ENCODE measurements at places on chromosomes 6 and 20.

DNA sequence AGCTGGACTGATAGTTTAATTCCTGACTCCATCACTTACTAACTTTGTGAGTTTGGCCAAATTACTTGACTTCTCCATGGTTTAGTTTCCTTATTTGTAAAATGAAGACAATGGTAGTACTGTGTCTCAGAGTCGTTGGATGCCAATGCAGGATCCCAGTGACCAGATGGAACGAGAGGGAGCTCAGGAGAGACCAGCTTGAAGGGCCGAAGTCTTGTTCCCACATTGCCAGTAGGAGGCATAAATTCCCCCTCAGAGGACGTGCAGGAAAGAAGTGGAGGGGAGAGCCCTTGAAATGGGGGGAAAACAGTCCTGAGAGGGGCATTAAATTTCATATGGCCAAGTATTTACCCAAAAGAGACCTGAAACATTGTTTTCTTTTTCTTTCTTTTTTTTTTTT is 2.1 kb upstream of the MUC22 start:
- no peak for DNase-seq

DNA sequence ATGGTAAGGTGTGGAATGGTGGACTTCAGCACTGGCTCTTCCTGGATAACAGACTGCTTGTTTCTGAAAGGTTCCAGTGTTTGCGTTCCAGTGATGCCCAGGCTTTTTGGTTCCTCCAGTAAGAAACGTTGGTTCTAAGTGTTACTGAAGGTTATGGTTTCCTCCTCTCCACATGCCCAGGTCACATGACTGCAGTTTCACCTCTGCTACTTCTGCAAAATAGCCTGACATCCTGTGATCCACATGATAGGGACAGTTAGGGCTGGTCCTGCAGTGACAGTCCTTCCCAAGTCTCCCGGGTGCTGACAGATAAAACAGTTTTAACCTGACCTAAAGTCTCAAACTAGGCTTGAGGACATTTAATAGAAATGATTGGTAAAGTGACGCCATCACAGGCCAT is 132.2 kb upstream of the CST7 start:
- DNase-seq = no peak

GRCh38 chr20:13325033-13325432 is 104.0 kb downstream of the ISM1 start:
- DNase-seq = no peak

GRCh38 chr20:60535211-60535610 is 577.0 kb downstream of the CDH26 start:
- DNase-seq = no peak

All from CD8-positive, alpha-beta T cell (primary cell).